ENCODE measurements at places on chromosomes 11 and 22.

DNA sequence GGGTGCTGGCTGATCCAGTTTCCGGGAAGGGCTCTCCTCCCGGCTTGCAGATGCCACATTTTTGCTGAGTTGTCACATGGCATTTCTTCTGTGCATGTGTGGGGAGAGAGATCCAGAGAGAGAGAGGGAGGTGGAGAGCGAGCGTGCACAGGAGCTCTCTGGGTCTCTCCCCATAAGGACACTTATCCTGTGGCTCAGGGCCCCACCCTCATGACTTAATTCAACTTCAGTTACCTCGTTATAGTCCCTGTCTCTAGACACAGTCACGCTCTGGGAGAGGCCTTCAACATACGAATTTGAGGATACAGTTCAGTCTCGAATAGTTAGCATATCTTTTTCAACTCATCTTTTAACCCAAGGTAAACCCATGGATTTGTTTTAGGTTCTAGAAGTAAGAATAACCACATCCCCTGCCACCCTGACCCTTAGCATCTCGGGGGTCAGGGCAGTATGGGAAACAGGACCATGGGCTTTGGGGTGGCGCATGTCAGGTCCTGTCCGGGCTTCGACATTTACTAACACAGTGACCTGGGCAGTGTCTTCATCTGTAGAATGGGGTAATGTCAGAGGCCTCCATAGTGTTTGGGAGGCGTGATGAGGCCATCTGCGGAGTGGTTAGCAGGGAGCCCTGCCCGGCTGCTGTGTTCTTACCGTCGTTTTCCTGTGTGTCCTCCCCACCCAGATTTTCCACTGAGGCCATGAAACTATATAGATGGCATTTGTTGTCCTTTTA, 46.9 kb downstream of the TBC1D22A start:
- DNase-seq, result no peak

DNA sequence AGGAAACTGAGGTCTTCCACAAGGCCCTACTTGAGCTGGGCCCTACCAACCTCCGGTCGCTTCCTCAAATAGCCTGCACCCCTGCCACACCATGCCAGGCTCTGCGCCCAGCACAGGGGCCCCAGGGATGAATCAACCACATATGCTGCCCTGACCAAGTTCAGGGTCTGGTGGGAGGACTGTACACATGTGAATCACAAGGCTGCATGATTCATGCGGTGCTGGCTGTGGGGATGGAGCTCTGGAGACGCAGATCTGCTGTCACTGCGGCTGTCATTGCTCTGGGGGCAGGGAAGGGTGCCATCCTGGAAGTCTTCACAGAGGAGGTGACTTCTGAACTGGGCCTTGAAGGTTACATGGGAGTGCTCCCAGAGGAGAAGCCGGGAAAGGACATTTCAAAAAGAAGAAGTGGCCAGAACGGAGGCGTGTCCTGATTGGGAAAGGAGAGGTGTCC, 21.5 kb downstream of the CYTH4 start:
- no peak for DNase-seq

DNA sequence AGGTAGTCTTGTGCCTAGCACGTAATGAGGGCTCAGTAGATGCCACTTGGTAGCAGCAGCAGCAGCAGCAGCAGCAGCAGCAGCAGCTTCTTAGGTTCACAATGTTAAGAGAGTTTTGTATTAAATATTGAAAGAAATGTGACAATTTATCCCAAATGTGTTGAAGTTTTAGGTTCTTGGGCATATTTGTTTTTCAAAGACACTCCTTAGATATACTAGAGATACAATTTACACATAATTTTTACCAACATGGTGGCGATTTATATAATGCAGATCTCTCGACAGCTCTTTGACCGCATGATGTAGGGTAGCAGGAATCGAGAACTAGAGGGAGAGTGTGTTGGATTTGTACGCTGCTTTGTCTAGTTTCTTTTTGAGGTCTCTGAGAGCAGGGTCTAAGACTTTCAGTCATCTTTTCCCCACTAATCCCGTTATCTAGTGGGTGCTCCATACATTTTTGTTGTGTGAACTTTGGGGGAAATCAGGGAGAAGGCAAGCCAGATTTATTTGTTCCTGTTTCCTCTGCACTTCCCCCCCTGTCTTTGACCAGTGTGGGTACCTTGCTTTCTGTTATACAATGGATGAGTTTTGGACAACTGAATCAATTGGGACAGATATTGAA, 1.4 kb downstream of the FDX1 start:
- DNase-seq, result peak; percentile 33

DNA sequence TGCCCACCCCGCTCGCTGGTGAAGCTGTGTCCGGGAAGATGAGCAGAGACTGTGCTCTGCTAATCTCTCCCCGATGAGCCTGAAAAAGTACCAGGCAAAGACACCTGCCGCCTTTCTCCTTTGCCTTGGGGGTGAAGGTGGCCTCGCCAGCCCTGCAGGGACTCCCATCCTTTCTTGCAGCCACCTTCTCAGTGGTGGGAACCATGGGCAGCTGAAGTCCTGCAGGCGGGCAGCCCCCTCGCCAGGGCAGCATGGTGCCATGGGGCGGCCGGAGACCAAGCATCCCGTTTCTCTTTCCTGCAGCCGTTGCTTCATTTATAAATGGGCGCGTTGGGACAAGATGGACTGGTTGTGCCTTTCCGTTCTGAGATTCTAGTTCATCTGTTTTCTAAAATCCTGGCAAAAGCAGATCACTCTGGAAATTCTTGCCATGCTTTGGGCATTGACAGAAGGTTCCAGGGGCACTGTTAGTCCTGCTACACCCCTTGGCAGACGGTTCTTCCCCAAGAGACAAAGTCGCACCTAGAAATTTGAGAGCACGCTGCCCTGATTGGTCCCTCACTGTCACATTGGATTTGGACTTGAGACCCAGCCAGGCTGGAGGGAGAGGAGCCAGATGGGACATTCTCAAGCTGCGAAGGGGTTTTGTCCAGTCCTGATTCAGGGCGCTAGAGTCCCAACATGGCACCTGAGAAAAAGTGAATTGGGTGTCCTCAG, 7.5 kb downstream of the CTTN start:
- no peak for DNase-seq

DNA sequence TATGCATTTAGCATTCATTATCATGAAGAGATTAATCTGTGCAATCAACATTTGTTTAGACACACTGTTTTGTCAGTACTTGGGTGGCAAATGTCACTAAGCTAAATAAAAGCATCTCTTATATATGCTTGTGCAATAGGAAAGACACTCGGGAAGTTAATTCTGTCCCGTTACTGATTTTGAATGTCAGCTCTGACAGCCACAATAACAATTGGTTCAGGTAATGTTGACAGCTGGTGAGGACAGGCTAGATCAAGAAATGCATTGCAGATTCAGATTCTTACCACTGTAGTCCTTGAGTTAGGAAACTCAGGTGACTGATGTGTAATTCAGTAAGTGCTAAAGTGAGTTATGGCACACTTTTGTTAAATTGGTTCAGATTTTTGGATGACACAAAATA, 523.8 kb upstream of the FAT3 start:
- no peak for DNase-seq

GRCh38 chr11:131808470-131808869, 438.1 kb downstream of the NTM start:
- no peak for DNase-seq

DNA sequence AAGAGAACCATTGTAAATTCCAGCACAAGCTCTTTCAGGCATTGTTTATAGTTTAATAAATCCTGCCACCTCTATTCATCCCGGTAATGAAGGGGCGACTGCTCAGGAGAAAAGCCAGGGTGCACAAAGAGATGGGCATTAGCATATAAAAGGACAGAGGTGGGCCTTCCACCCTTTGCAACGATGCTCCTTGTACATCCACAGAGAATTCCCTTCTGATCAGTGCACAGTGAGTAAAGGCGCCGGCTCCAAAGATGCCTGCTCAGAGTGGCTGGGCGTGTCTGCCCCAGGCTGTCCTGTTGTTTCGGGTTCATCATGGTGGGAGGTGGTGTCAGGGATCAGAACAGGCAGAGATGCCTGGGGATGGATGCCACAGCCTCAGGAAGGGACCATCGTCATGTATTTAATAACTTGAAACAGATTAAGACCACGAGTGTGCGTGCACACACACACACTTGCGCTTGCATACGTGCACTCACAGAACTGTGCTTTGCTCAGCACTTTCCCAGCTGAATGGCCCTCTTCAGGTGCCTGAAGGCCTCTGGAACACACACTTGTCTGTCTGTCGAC, 305.0 kb downstream of the TBC1D22A start:
- DNase-seq, result no peak

- DNase-seq, result peak; percentile 81
Measured at GRCh38 chr11:57499413-57499982, 16.0 kb downstream of the SLC43A1 start.

- peak; percentile 73 for DNase-seq
Measured at GRCh38 chr11:126282361-126282735, 545 bp upstream of the TIRAP start.

- no peak for DNase-seq
Measured at GRCh38 chr11:134270250-134270714, 5.9 kb upstream of the GLB1L3 start.

- no peak for DNase-seq
Measured at GRCh38 chr11:85123752-85124231, 503.4 kb downstream of the DLG2 start.

DNA sequence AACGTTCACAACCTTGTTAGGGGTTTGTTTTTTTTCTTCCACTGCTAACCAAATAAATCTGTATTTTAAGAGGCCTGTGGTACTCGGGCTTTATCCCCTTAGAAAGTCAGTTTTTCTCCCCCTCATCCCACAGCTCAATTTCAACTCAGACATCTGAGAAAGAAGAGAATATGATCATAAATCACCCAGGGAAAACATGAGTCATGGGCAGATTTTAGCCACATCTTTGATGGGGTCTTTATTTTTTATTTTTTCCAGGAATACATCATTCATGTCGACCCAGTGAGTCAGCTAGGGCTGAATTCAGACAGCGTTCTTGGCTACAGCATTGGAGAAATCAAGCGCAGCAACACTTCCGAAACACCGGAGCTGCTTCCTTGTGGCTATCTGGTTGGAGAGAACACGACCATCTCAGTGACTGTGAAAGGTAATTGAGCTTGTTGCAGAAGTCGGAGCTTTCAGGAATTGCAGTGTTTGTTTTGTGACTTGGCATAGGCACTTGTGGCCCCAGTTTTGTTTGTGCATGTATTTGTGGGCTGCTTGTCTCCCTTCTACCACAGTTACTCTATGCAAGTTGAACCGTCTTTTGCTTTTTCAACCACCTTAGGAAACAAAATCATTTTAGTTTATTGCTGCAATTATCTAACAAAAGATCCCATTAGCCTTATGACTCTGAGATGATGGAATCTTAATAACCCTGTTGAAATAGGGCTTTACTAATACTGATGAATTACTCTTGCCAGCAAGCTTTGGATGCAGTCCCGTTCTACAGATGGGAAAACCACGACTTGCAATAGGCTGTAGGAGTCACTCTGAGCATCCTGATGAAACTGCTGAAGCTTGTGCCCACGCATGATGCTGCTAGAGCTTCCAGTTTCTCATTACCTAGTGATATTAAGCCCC, 62.7 kb downstream of the DBX1 start:
- peak; percentile 79 for DNase-seq

DNA sequence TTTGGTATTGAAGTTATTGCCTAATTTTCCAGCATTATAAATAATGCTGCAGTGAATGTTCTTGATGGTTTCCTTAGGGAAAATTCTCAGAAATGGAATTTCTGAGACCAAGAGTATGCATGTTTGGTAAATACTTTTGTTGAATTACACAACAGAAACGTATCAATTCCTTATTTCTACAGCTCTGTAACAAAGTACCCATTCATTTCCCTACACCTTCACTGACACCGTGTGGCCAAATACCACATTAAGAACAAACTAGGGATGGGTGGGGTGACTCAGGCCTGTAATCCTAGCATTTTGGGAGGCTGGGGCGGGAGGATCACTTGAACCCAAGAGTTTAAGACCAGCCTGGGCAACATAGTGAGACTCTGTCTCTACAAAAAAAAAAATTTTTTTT, 21.8 kb downstream of the MCAM start:
- DNase-seq, result no peak

- DNase-seq, result no peak
Measured at GRCh38 chr11:72840780-72841179, 26.6 kb downstream of the ATG16L2 start.

GRCh38 chr22:50004918-50005317, 7.6 kb downstream of the IL17REL start:
- DNase-seq, result no peak

DNA sequence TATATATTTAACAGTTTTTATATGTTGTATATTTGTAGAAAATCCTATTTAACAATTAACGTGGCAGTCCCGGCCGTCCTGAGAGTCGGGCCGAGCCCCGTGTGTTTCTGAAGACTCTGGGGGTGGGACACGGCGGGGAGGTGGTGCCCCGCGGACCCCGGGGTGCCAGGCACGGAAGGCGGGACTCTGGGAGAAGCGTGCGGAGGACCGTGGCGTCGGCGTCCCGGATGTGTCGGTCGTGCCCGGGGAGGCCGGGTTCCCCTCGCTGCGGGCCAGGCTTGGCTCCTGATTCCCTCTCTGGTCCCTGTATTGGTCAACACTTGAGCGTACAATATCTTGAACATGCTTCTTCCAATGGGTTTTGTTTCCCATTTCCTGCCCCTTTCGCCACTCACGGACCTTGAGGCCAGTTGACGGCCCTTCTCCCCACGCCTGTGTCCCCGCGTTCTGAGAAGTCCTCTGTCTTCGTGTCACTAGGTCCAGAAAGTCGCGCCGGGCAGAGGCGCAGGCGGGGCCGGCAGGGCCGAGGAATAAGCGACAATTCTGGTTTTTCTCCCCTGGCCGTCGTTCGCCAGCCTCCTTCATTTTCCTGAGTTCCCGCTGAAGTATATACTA, 1076.7 kb downstream of the BRD1 start:
- no peak for DNase-seq

DNA sequence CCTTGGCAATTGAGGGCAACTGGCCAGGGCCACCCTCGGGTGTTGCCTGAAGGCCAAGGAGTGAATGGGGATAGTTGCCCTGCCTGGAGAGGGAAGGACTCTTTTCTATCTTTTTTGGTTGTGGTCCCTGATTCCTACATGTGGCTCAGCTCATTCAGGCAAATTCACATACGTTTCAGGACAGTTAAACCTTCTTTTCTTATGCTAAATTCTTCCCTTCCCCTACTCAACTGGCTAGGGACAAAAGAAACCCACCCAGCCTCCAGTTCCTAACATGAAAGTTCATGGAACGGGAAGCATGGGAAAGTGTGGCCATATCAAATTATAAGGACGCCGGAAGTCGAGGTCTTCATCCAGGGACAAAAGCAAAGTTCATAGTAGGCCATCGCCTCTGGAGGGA, 26.3 kb upstream of the APLNR start:
- DNase-seq, result no peak

DNA sequence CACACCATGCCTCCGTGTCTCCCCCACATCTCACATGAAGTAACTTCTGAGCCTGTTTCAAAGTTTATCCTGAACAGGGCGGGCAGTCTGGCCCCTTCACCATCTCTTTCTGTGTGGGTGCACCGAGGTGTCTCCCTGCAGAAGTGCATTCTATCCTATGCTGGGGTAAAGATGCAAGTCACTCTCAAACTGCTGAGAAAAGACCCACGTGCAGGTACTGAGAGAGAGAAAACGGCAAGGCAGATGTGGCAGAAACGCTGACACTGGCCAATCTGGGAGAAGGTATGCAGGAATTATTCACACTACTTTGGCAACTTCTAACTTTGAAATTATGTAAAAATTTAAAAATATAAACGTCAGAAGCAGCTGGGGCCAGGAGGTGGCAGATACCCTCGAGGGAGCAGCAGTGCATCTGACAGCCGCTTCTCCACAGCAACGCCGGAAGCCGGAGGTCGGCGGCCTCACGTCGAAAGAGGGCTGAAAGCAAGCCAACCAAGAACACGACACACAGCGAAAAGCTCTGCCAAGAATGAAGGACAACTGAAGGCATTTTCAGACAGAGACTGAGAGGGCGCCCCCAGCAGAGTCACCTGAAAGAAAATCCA, 34.2 kb upstream of the MOB2 start:
- no peak for DNase-seq
